ENCODE measurements at places on chromosomes 12 and 14. TPM values are rescaled to one million over a fixed set of nuclear protein-coding genes. Genes with fewer than 3 reads are reported as not detected.

GRCh38 chr14:24908592-24909236, 141.2 kb downstream of the STXBP6 start:
- no peaks in the 10 kb centered on the region for H3K36me3 ChIP-seq
- no peak overlapping the region for H3K4me3 ChIP-seq
- no peaks in the 10 kb centered on the region for H3K4me1 ChIP-seq
- no peak overlapping the region for H3K27ac ChIP-seq
- H3K27me3 ChIP-seq = no peaks in the 10 kb centered on the region
- no peak for DNase-seq

- no peak for DNase-seq
- H3K4me3 ChIP-seq = no peak overlapping the region
- H3K27ac ChIP-seq = no peak overlapping the region
- H3K36me3 ChIP-seq = no peaks in the 10 kb centered on the region
These were observed 159.5 kb upstream of the GRIP1 start for GRCh38 chr12:66838366-66838765.

DNA sequence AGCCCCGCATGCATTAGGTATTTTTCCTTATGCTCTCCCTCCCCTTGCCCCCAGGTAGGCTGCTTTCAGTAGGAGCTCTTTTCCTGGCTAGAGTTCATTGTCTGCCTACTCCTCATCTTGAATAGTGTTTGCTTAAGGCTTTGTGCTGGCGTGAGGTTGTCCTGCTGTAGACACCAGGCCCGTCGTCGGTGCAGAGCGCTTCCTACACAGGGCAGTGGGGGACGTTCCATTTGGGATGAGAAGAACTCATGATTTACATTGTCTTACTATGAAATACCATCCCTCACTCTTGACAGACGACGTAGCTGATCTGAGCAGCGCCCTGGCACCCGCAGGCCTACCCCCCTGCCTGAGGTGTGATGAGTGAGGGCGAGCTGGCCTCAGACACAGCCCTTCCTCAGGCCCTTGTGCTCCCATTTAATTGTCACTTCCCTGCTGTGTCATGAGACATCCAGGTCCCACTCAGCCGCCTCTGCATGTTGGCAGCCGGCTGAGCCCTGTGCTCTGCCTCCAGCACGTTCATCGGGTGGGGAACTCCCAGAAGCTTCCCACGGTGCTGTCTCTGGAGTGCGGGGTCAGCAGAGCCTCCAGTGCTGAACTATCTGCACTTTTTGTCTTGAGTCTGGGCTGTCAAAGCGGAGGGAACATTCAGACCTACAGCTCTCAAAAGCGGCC, 76.0 kb downstream of the WDR20 start:
- DNase-seq = no peak
- peaks cover 6% of the 10 kb centered on the region for H3K4me1 ChIP-seq
- H3K4me3 ChIP-seq = no peak overlapping the region
- peaks cover 5% of the 10 kb centered on the region for H3K36me3 ChIP-seq

DNA sequence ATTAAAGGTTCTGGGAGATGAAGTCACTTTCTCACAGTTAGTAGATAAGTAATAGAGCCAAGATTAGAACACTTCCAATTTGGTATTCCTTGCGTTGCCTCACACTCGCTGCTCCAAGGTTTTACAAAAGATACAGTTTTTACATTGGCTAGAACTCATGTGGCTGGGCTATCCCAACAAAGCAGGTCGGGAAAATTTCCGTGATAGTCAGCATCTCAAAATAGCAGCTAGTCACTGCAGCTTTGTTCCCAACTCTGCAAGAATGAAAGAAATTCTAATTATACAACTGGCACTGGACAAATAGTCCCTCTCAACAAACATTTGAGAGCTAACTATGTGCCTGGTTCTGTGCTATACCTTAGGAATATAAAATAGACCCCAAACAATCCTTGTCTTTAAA, 24.6 kb upstream of the PPP1R12A start:
- no peaks in the 10 kb centered on the region for H3K4me1 ChIP-seq
- DNase-seq = no peak
- H3K36me3 ChIP-seq = no peaks in the 10 kb centered on the region

DNA sequence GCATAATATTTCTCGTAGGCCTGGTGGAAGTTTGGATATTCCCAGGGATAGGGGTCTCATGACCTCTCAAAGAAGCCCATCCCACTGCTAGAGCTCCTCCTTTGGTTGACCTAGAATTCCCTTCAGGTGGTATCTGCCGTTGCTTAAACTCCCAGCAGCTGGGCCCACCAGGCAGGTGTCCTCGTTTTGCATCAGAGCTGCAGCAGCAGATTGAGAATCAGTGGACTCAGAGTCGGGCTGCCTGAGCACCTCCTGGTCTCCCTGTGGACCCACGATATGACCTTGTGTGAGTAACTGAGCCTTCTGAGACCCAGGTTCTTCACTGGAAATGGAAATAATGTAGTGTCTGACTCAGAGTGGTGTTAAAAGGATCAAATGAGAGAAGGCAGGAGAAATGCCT, 132.7 kb downstream of the PAPOLA start:
- no peaks in the 10 kb centered on the region for H3K4me1 ChIP-seq
- no peaks in the 10 kb centered on the region for H3K27me3 ChIP-seq
- no peak overlapping the region for H3K27ac ChIP-seq
- H3K4me3 ChIP-seq = no peak overlapping the region

- no peaks in the 10 kb centered on the region for H3K4me1 ChIP-seq
- H3K27ac ChIP-seq = no peak overlapping the region
- no peak for DNase-seq
These were observed 436.4 kb downstream of the ADAMTS20 start for GRCh38 chr12:43115441-43116160.

SIX1 gene
- total RNA-seq = 0.16 TPM

FAM177A1 gene
- total RNA-seq = 66.4 TPM

SAMD4A gene
- 46.5 TPM for total RNA-seq

SERPINA12 gene
- not detected for total RNA-seq
